ENCODE measurements at places on chromosomes 7 and 10.
A peak's percentile ranks its signal among the peaks of the same experiment; 100 is the strongest.

- peak; percentile 24 for DNase-seq
These were observed at the start of gene MYOF for GRCh38 chr10:93482145-93482834. Gene MYOF (minus strand): TSS chr10:93482334. CDS start chr10:93482194, 140 bp downstream.

DNA sequence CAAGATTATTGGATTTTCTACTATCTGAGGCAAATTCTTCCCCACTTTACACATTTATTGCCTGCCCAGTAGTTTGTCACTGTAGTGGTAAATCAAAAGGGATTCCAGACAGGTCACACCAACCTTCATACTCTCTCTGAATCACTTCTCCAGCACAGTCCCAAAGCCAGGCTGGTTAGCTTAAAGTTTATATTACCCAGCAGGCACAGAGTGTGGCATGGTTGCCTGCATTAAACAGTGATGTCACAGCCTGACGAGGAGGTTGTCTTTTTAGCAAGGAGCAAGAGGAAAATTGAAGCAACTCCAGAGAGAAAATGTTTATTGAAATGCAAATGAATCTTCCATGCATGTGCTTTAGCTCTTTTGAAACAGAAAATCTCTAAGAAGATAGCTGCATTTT, 375.5 kb upstream of the CELF2 start:
- DNase-seq: no peak

- no peak for DNase-seq
These were observed 133.1 kb downstream of the SH2D4B start for GRCh38 chr10:80670774-80671173.

DNA sequence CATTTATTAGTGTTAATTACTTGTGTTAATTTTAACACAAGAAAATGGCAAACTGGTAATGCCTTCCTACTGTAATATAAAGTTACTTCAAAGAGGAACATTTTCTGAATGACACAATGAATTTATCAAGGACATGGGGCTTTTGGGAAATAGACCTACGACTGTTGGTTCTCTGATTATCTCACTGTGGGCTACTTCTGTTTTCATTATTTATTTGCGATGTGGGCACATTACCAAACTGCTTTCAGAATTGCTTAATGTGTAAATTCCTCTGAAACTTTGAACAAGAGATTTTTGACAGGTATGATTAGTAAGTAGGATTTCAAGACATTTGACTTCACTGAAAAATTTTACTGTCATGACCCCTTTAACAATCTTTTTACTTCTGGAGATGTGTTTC, 535.6 kb downstream of the CNTNAP2 start:
- no peak for DNase-seq

- DNase-seq: no peak
These were observed 147.7 kb downstream of the PTPN20 start for GRCh38 chr10:47058961-47059391.

GRCh38 chr10:122132331-122132755, 138.8 kb upstream of the BTBD16 start:
- no peak for DNase-seq

DNA sequence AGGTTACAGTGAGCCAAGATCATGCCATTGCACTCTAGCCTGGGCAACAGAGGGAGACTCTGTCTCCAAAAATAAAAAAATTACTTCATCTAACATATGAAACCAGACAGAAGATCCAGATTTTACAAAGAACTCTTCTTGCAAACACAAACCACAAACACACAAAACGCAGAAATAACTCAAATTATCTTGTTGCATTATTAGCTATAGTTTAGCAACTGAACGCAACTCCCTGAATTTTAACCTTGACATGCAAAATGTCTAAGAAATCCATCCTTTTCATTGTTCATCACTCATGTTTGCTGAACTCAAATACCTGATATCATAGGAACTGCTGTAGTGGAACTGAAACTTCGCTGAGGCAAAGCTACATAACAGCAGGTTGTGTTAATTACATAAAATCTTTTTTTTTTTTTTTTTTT, 64.1 kb downstream of the MICU1 start:
- DNase-seq: no peak

DNA sequence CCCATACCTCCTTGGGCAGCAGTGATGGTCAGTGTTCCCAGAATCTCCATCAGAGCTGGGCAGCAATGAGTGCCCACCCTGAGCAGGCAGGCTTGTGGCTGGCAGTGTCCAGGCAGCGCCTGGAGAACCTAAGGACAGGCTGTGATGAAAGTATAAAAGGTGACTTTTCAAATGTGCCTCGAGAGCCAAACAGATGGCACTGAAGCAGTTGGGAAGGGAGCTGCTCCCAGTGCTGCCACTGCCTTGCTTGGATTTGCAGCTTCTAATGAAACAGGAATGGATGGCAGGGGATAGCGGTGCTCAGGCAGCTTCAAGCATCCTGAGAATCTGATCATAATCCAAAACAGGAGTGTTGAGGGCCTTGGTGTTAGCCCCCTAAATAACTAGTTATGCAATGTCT, 179.8 kb upstream of the AOAH start:
- DNase-seq: no peak

DNA sequence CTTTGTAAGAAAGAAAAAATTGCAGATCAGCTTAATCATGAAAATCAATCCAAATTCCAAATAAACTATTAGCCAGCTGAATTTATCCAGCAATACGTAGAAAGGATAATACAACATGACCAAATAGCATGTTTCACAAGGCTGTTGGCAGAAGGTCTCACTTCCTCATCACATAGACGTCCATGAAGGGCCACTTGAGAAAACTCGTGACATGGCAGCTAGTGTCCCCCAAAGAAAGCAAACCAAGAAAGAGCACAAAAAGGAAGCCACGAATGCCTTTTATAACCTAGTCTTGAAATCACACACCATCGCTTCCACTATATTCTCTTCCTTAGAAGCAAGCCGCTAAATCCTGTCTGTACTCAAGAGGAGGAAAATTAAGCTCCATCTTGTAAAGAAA, 105.6 kb upstream of the NRBF2 start:
- DNase-seq: no peak

- no peak for DNase-seq
These were observed 173.4 kb downstream of the ZMYND11 start for GRCh38 chr10:308572-309085.

DNA sequence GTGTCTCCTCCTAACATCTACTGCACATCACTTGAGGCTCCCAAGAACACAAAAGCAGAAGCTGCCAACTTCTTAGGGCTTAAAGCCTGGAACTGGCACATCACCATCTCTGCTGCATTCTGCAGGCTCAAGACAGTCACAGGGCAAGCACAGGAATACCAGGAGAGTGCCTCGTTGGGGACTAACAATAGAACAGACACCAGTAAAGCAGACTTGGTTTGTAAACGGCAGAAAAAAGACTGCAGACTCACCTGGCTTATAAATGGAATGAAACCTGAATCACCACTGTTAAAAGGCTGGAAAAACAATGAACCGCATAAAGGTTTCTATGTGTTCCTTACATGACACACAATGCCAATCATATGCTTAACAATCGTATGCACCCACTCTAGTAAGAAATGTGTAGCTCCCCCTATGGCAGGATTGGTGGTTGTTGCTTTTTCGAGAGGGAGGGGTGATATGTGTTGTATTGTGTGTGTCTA, 12.8 kb downstream of the RHEB start:
- DNase-seq: no peak

- no peak for DNase-seq
These were observed 266.9 kb downstream of the RPS24 start for GRCh38 chr10:78300526-78300925.

All from hematopoietic multipotent progenitor cell treated with erythropoietin and hydrocortisone succinate and interleukin-3 and kit ligand, for 17 days (in vitro differentiated cells).